M059J (cell line): ENCODE measurements at places on chromosomes 5 and 9. TPM values are rescaled to one million over a fixed set of nuclear protein-coding genes. Genes with fewer than 3 reads are reported as not detected.

The PLK2 gene
- total RNA-seq: 1,040 and 1,179 TPM in 2 replicates

The DPYSL3 gene
- total RNA-seq: 70.7 and 88.2 TPM in 2 replicates

The GRIN1 gene
- total RNA-seq: not detected in 2 replicates

GRCh38 chr9:34957492-34958410 is at the start of gene PHF24:
Gene PHF24, plus strand, starts transcription at chr9:34958285. Its CDS starts 13,014 bp downstream, at chr9:34971299.
- no peak for DNase-seq
